ENCODE measurements at places on chromosomes 2 and 18. TPM values are rescaled to one million over a fixed set of nuclear protein-coding genes. Genes with fewer than 3 reads are reported as not detected.

DNA sequence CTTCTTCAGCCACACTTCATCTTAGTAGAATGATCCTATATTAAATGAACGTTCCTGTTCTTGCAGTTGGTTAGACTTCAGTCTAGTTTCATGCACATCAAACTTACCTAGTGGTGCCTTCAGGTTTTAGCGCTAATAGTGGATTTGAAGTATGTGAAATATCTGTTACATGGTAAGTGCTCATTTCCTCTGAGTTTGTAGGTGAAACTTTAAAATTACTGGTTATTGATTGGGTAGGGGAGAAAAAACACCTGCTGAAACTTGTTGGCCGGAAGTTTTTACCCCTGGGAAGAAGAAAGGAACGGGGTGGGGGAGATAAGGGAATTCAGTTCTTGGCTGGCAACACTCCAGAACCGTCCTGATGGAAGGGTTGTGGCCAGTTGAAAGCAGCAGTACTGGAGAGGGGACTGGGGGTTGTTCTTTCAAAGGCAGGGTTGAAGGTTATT is 112.8 kb downstream of the SPTBN1 start:
- DNase-seq: no peak

DNA sequence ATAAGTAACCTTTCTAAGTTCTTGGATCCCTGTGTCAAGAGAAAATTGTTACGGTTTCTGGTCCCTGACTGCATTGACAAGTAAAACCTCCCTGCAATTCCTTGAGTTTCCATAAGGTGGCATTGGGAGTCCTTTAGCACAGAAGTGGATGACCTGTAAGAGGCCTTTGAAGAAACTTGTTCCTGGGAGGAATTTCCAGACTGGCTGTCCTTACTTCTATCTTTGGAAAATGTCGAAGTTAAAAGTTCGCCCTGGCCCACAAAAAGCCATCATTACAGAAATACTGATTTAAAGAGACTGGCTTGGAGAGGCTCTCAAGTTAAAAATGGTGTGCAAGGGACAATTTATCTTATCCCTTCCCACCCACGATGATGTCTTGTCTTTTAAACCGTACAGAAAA is 218.4 kb downstream of the CDH20 start:
- peak; percentile 86 for DNase-seq

- no peak for DNase-seq
These were observed 113.2 kb downstream of the VAPA start for GRCh38 chr18:10027031-10027430.

The TRIP12 gene
- 83.1 TPM for total RNA-seq

The REG3G gene
- not detected for total RNA-seq

GRCh38 chr2:130764821-130765115 is 9.4 kb downstream of the AMER3 start:
- DNase-seq: no peak

The MIB1 gene
- total RNA-seq: 53.0 TPM

- peak; percentile 6 for DNase-seq
These were observed 724 bp downstream of the NMS start for GRCh38 chr2:100470898-100471514.

- DNase-seq: no peak
These were observed 41.4 kb upstream of the CYBRD1 start for GRCh38 chr2:171480908-171481307.

- DNase-seq: no peak
These were observed 118.2 kb upstream of the SEC11C start for GRCh38 chr18:59021500-59021899.
